ENCODE measurements at places on chromosomes 3 and 15.
A peak's percentile ranks its signal among the peaks of the same experiment; 100 is the strongest.

DNA sequence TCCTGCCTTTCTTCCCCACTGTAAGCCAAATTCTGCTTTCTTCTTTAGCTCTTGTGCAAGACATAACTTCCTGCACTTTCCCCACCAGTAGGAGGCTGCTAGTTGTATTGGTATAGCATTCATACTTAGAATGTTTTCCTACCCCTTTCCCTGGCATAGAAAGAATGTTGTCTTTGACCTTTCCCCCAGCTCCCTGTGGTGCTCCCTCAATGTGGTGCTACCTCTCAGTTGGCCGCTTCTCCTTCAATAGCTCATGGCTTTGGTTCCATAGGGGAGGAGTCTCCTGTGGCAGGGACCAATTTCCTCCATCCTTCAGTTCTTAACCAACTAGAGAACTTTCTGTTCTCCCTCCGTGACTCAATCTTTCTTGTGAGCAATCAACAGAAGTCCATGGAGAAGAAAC, 67.5 kb upstream of the AKAP13 start:
- DNase-seq, result peak; percentile 47

- no peak for DNase-seq
These were observed 136.3 kb upstream of the LRRFIP2 start for GRCh38 chr3:37310666-37311050.

DNA sequence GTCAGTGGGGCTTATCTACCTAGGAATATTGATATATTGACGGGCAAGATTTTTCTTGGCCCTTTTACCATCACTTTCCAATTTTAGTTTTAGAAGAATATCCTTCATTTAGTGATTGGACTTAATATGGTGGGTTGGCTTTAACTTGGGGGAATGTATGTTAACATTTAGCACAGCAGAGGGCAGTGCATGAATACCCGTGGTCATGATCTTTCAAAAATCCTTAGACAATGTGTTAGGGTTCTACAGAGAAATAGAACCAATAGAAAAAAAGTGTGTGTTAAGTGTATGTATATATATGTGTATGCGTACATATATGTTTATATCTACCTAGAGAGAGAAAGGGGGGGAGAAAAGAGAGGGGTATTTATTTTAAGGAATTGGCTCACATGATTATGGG, 36.9 kb downstream of the GPR171 start:
- DNase-seq, result no peak

- no peak for DNase-seq
These were observed 99.4 kb downstream of the RPL39L start for GRCh38 chr3:187039723-187040414.

- DNase-seq, result no peak
These were observed 101.4 kb upstream of the GOLIM4 start for GRCh38 chr3:168197162-168197561.

GRCh38 chr3:37170513-37170912, 3.9 kb downstream of the LRRFIP2 start:
- no peak for DNase-seq

DNA sequence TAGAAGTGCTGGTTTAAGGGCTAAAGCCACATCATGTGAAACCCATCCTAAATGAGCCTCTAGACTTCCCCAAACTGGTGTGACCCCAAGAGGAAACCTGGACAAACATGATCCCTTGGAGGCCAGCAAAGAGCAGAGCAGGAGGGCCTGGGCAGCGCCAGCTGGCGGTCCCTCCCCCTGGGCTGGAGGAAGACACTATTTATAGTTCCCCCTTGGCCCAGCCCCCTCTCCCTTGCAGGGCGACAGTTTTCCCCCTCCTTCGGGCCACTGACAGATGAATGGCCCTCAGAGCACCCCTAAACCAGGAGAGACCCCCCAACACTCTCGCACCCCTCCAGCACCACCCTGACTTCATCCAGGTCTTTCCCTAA, 2.9 kb downstream of the UCN2 start:
- peak; percentile 12 for DNase-seq

Data from ACHN (cell line).